NCI-H1092 (cell line): ENCODE measurements at places on chromosomes 3 and 15.

GRCh38 chr3:158479051-158479450 is 91.9 kb upstream of the MLF1 start:
- DNase-seq, result no peak

- no peak for DNase-seq
These were observed 7.5 kb downstream of the ARHGAP31 start for GRCh38 chr3:119301662-119302061.

GRCh38 chr3:125160606-125161371 is 51.8 kb downstream of the SLC12A8 start:
- DNase-seq, result no peak

DNA sequence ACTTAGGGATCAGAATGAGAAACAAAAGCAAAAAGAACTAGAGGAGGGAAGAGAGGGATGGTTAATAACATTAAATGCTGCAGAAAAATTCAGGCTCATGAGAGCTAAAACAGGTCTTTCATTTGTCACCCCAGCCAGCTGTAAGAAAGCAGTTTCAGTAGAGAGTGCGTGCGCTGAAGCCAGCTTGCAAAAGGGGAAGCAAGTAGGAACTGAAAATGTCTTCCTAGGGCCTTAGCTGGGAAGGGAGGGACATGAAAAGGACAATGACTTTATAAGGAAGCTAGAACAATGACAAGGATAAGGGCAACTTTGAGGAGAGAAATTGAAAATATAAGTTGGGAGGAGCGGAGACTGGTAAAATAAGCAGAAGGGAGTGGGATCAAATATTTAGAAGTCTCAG is 3.1 kb downstream of the CIAO2A start:
- DNase-seq, result no peak

DNA sequence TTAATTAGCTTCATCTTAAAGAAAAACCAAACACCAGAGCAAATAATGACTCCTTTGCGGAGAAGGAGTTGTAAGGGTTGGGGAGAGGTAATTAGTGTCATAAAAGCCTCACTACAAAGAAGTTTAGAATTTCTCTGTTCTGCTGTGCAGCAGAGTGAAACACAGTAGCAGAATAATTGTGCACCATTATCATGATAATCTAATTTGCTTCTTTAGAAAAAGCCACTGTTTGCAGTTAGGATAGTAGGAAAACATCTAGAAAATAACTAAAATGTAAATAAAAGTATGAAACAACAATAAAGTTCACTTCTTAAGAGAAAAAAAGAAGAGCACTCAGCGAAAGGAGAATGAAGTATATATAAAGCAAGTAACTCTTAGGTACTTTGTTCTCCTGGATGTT is 5.5 kb downstream of the SHOX2 start:
- no peak for DNase-seq

DNA sequence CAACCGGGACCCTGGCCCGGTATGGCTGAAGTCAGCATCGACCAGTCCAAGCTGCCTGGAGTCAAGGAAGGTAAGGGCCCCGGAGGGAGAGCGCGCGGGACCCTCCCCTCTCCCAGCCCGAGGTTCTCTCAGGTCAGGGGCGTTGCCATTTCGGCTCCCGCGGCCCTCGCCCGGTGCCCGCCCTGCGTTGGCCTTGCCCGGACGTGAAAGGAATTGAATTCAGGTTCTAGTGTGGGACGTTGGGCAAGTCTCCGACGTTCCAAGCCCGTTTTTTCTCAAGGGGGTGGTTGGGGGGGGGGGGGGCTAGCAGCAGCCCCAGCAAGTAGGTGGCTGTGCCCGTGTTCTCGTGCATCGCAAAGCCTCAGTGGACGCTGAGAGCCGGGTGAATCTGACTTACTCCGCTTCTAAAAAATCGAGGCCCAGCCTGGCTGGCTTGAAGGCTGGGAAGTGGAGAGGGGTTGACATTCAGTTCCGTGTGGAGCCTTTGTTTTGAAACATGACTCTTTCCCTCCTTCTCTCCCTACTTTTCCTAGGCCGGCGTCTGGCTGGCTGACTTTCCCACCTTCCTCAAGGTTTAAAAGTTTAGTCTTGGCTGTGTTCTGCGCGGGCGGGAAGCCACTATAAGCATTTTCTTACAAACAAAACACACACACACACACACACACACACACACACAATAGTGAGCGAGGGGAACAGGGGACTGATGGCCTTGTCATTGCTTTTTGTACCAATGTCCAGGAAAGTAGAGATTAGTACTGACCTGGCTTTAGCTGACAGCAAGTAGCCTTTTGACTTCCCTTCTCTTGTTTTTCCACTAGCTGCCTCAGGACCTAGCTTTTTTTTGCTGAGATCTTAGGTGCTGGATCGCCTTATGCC is at the start of gene UTS2B:
Gene UTS2B, minus strand, starts transcription at position 873 of the 876 bp plus-strand sequence. CDS start 48,337 bp downstream, outside the sequence.
- peak; percentile 40 for DNase-seq

DNA sequence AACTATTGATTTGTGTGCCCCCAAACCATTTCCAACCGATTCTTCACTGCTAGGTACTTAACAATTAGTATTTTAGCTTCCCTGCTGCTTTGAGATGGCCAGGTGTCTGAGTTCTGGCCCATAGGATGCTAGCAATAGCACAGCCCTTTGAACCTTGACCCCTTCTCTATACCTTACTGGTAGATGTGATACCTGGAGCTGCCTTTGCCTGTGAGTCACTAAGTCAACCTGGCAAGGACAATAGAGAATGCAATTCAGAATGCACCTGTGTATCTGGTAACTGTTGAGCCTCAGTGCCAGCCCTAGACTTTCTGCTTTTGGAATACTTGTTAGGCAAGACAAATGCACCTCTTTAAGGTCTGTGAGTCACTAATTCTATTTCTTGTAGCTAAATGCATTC is 467.4 kb downstream of the GRM7 start:
- no peak for DNase-seq

DNA sequence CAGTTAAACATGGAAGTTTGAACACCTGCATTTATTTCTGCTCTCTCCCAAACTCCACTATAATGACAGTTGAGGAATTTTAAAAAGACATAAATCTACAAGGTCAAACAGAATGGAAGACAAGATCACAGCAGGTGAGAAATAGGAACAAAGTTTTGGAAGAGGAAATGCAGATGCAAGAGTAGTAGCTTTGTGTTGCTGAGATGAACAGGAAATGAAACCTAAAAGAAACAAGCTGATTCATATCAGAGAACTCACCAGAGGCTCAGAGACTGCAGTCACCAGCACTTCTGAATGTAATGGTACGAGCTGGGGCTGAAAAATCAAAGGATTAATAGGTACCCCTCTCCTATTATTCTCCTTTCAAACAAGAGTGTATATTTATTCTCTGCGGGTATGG is 459.9 kb downstream of the RAP2B start:
- DNase-seq, result no peak

- DNase-seq, result no peak
These were observed 92.2 kb downstream of the EEFSEC start for GRCh38 chr3:128245460-128245859.

- DNase-seq, result no peak
These were observed 264.0 kb upstream of the DPH6 start for GRCh38 chr15:35810007-35810406.
